NCI-H345 (cell line): ENCODE measurements at places on chromosomes 2 and 18.
A peak's percentile ranks its signal among the peaks of the same experiment; 100 is the strongest.

GRCh38 chr2:237201461-237202287 is 116.0 kb downstream of the COPS8 start:
- no peak for DNase-seq

- no peak for DNase-seq
Measured at GRCh38 chr18:53408271-53408670, 816.2 kb downstream of the MBD2 start.

DNA sequence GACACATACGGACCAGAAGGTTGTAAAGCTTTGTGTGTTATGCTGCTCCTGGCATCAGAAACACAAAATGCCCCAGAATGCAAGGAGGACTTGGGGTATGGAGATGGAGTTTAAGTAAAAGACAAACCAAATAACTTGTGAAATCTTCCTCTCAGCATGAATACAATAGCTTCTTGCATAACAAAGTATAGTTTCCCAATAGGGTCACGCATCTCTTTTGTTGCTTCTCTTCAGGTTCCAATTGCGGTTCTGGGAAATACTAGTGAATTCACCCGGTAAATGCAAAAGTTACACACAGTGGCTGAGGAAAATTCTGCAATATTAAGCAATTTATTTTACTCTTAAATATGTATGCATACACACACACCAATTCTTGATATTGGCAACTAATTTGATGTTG is 339.2 kb upstream of the EPHA4 start:
- DNase-seq = no peak

DNA sequence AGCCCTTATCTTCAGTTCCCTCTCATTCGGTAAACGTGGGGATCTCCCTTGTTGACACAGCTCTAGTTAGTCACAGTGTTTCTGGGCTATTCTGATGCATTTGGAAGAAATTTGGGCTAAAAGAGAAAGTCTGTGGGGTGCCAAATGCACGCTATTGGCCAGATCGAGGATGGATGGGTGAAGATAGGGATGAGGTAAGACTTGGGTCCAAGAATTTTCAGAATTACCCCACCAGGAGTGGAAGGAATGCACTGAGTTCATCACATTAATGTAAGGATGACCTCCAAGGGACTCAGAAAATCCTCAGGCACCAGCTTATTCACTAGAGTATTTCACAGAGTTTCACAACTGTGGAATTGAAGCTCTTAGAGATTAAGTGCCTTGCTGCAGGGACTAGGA is 49.3 kb downstream of the NRP2 start:
- DNase-seq = no peak

GRCh38 chr2:43155851-43156411 is 70.5 kb downstream of the ZFP36L2 start:
- DNase-seq = no peak

DNA sequence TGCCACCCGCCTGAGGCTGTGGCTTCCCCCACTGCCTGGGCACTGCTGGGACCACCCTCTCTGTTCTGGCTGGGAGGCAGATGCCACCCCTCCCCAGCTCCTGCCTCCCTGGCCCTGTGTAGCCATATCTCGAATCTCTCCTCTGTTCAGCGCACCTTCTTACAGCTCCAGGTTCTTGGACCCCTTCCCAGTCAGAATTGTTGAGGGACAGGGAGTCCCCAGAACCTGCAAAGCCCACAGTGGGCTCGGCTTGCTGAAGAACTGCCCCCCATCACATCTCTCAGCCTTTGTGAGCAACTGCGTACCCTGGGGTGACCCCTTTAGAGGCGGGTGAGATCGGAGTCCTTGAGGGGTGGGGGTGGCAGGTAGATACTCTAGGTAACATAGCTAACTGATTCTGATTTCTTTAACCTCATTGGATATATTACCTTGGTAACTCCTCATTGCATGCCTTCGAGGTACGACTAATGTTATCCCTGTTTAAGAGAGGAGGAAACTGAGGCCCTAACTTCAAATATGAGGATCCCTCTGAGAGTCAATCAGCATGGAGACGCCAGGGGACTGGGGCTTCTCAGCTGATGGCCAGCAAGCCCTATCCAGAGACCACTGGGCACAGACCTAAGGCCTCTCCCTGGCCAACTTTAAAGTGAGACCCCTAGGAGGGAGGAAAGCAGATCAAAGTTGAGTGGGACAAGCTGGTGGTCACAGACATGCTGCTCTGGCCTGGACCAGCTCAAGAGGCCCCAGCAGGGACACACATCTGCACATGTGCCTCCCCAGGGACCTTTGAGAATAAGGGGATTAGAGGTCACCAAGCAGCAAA is 101.3 kb downstream of the CAPN13 start:
- DNase-seq = no peak

- no peak for DNase-seq
Measured at GRCh38 chr18:54822872-54823845, 5.1 kb upstream of the RAB27B start.

- no peak for DNase-seq
Measured at GRCh38 chr18:50509012-50509411, 50.9 kb upstream of the MAPK4 start.

- DNase-seq = peak; percentile 63
Measured at GRCh38 chr2:44051593-44052347, 56.0 kb upstream of the LRPPRC start.

- no peak for DNase-seq
Measured at GRCh38 chr2:206718296-206718695, at the start of gene DYTN. Gene DYTN (minus strand): TSS chr2:206718396. CDS start chr2:206718279, 117 bp downstream.

- DNase-seq = no peak
Measured at GRCh38 chr2:25032901-25033300, 9.0 kb upstream of the EFR3B start.

- no peak for DNase-seq
Measured at GRCh38 chr18:73947180-73947921, 200.3 kb downstream of the FBXO15 start.

GRCh38 chr2:24720310-24720709 is 72.9 kb downstream of the PTRHD1 start:
- DNase-seq = no peak

- DNase-seq = no peak
Measured at GRCh38 chr2:136411946-136412345, 294.0 kb upstream of the CXCR4 start.

GRCh38 chr2:136024616-136025015 is 39.2 kb upstream of the DARS1 start:
- no peak for DNase-seq

- DNase-seq = peak; percentile 59
Measured at GRCh38 chr18:36095936-36096519, 28.7 kb upstream of the RPRD1A start.

DNA sequence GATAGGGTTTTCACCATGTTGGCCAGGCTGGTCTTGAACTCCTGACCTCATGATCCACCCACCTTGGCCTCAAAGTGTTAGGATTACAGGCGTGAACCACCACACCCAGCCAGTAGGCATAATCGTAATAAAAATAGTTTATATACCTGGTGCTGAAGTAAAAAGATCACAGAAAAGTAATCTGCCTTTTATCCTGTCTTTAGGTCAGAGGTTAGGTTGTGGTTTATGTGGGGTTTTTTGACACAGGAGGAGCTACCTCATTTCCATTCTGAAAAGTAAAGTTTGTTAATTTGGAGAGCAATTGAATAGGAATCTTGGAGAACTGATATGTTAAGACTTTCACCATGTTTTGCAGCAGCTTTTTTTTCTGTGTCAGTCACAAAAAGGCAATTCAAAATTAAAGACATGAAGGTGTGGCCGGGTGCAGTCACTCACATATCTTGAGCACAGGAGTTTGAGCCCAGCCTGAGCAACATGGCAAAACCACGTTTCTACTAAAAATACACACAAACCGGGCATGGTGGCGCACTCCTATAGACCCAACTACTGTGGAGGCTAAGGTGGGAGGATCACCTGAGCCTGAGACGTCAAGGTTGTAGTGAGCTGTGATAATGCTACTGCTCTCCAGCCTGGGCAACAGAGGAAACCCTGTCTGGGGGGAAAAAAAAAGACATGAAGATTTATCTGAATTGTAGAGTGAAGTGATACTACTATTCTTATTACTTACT is 31.5 kb downstream of the CCNT2 start:
- no peak for DNase-seq

DNA sequence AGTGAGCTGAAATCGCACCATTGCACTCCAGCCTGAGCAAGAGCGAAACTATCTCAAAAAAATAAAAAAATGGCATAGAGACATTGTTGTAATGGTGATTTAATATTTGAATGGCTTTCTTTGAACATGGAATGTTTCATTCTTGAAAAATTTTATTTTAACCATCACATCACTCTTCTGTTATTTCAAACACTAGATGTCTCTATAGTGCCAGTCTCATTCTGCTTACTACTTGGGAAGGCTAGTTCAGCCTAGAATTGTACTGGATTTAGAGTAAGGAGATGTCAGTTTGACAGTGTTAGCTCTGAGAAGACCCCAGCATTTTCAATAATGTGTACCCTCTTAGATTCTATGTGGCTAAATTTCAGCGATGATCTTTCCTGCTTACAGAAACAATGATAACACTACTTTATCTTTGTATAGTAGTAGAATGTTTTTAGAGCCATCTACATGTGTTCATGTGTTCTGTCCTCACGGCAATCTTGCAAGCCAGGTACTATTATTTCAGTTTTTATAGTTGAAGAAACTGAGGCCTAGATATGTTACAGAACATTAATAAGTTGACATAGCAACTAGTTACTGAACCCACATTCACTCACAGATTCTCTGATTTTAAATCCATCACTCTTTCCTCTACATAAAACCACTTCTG is 142.9 kb upstream of the ZSWIM2 start:
- no peak for DNase-seq

- peak; percentile 59 for DNase-seq
Measured at GRCh38 chr18:6885992-6886796, 156.7 kb downstream of the ARHGAP28 start.

DNA sequence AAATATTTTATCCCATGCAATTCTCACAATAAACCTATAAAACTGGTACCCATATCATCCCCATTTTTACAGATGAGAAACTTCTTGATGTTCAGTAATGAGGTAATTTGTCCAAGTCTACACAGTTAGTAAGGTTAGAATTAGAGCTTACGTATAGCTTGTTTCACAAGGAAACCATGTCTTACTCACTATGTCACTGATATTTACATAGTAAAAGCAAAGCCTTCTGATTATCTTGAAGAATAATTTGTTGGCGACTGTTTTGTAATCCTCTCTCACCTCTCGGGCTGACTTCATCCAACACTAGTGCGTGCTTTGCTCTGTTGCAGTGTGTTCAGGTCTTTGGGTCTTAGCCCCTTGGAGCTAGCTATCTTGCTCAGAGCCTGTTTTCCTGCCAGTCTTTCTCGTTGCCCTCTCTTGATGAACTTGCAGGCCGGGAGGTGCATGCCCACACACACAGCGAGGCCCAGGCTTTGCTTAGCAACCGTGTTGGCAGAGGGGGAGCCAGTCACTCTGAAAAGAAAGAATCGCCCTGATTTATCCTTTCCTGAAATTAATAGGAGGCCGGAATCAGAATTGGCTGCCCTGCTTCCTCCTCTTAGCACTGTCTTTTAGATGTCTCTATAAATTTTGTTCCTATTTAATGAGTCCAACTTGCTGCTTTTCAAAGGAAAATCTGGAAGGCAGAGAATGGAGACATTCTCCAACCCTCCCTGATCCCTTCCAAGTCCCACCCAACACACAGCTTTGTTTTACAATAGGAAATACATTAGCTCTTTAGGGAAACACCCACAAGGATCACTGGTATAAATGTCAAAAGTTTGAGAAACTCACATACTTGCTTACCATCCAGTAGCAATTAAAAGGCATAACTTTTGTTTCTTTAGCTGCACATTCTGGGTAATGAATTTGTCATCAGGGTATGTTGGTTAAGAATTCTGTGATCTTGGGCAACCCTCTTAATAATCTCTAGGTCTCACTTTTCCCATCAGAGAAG is 97.6 kb upstream of the SEC11C start:
- no peak for DNase-seq

- DNase-seq = no peak
Measured at GRCh38 chr2:191122638-191123294, 28.0 kb downstream of the STAT4 start.

- no peak for DNase-seq
Measured at GRCh38 chr2:96146153-96146880, 1.1 kb upstream of the DUSP2 start.

DNA sequence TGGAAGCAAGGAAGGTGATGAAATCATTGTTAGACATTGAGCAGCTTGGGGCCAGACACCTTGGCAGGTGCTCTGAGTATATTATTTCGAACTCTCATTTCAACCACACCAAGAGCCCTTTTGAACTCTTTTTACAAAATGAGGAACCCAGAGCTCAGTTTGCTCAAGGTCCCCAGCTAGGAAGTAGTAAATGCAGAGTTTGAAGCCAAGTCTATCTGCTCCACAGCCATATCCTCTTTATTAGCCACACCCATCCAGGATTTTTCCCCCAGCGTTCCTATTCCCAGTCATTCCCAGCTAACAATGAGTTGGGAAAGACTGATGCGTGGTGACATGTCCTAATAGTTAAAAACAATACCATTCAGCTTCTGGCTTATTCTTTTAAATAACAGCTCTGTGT is 40.2 kb downstream of the SEMA4F start:
- no peak for DNase-seq

- DNase-seq = peak; percentile 29
Measured at GRCh38 chr18:50558157-50558556, 1.7 kb upstream of the MAPK4 start.

GRCh38 chr2:144518748-144519596 is 947 bp downstream of the ZEB2 start:
- DNase-seq = no peak

DNA sequence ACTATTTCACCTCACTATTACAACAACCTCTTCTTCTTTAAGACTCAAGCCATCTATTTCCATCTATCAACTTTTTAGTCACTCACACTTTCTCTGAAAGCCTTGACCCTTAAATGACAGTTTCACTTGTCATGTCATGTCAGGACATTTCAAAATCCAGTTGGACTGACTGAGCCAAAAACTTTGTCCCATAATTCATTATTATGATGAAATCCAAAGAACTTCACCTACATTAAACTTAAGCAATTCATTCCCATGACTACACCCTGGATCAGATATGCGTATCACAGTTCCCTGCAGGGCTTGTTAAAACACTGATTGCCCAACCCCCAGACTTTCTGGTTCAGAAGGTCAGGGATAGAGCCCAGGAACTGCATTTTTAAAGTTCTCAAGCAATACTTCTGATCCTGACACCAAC is 26.5 kb downstream of the LDAH start:
- no peak for DNase-seq

GRCh38 chr18:10230072-10230471 is 224.4 kb upstream of the APCDD1 start:
- DNase-seq = no peak

DNA sequence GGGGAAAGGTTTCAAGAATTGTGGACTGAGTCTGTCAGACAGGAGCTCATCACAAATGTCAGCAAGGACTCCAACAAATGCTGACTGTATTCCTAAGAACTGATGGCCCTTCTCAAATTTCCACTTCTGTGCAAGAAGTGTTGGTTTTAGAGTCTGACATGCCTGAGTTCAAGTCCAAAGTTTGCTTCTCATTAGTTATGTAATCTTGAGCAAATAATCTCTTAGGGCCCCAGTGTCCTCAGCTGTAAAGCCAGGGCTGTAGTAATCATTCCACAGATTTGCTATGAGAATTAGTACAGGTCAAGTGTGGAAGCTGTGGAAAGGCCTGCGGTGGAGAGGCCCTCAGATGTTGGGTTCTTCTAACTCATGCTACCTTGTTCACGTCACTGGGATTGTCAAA is 23.9 kb downstream of the MEP1B start:
- no peak for DNase-seq

GRCh38 chr18:39198376-39198775 is 1632.8 kb upstream of the CELF4 start:
- DNase-seq = no peak
